Fibroblast of skin of right quadriceps (primary cell): ENCODE measurements at places on chromosomes 1 and 21.

DNA sequence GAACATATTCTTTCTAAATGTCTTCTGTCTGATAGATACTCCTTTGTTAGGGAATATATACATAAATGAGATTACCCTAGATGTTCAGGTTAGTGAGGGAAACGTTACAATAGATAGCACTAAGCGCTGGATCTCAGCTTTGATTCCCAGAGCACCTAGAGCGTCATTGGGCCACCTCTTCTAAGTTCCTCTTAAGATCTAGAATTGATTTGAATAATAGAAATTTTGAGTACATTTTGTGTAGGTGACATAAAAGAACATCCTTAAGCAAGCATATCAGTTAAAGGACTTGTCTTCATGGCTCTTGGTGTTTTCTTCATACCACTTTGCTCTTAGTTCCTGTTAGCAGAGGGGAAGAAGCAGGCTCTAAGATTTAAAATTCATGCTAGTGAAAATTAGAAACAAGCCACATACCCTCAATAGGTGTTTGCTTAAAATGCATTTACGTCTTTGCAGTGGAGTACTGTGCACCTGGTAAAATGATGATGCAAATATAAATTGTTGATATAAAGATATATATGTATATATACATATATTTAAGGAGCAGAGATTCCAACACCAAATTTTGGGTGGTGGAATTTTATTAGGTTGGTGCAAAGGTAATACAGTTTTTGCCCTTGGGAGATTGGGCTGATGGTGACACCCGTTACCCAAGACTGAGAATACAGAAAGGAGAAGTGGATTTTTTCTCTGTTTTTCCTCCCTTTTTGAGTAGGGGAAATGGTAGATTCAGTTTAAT is 47.1 kb downstream of the DYRK1A start:
- no peak for DNase-seq

- no peak for DNase-seq
Measured at GRCh38 chr1:2129256-2129943, 65.2 kb downstream of the FAAP20 start.

DNA sequence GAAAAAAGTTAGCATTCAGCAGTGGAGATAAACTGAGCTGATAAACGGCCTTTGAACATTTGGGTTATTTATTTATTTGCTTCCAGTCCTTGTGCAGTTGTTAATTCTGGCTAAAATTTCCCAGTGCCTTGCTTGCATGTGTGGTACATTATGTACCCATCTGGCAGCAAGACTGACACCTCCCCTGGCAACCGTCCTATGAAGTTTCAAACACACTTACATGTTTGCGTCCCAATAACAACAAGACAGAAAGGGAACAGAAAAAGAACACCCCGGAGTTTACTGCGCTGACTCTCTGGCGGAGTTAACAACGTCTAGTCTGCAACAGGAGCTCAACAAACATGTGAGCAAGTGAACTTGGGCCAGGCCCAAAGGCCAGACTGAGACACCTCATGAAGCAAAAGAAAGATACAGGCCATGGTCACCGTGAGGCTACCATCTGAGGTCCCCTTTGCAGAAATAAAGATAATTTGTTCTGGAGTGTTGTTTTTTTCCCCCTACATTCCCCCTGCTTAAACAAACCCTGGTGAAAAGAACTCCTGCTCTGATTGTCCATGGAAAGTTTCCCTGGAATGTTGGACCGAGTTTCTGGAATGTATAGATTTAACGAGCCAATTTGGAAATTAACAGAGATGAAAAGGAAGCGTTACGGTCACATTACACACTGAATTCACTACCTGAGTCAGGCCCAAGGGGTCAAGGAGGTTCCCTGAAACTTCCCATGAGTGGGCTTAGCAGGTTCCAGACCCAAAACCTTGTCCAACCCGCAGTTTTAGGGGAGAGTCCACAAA is 33.4 kb downstream of the TRABD2B start:
- peak; percentile 28 for DNase-seq

GRCh38 chr1:235710687-235711086 is 61.1 kb upstream of the GNG4 start:
- no peak for DNase-seq

GRCh38 chr1:233673947-233674431 is 60.1 kb downstream of the KCNK1 start:
- no peak for DNase-seq

- DNase-seq = no peak
Measured at GRCh38 chr1:225577241-225577640, 75.7 kb downstream of the ENAH start.

DNA sequence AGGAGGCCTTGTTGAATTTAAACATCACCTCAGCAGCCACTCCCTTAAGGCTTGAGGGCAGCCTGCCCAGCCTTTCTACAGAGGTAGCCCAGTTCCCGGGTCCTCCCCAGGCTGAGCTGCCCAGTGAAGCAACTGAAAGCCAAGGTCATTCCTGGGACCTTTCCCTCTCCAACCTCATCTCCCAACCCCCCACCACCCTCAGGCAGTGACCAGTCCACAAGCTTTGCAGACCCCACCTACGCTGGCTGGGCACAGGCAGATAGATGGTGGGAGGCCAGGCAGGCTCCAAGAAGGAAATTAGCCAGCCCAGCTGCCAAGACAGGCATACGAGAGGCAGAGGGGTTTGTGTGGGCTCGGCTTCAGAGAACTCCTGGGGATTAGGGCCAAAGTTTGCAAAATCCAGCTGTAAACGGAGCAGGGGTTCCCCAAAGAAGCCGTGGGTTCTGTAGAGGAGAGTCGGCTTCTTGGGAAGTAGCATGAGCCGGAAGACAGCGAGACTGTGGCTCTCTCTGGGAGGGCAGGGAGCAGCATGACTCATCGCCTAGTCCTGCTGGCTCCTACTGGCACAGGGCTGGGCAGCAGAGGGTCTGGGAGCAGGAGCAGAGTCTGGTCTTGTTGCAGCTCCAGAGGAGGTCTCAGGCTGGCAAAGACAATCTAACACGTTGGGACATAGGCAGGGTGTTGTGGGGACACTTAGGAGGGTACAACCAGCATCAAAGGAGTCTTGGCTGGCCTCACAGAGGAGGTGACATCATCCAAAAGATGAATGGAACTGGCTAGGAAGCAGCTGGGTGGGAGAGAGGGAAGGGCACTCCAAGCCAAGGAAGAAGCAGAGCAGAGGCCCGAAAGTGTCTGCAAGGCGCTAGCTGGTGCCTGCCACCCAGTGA is 2.8 kb upstream of the ZC3H12A start:
- DNase-seq = peak; percentile 79

GRCh38 chr21:26397545-26397944 is 175.5 kb downstream of the CYYR1 start:
- no peak for DNase-seq

DNA sequence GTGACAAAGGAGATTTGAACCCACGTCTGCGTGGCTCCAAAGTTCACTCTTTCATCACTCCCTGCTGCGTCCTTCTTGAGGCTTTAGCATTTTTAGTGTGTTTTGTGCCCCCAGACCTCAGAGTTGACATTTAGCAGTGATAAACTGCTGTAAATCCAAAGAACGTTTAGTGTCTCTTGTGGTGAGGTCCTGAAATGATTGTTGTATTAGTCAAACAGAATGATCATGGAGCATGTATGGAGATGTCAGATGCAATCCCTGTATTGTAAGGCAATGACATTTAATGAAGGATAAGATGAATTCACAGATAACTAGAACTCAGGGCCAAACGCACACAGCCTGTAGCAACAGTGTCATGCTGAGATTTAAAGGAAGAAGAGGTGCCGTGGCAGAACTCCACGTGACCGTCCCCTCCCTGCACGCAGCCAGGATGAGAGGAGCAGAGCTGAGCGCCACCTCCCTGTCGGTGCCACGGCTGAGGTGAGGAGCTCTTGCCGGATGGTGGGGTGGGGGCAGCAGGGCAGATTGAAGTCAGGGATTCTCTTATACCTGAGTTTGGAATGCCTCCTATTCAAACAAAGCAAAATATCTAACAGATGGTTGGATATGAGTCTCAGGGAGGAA is 30.1 kb downstream of the NTPCR start:
- DNase-seq = peak; percentile 58

GRCh38 chr21:15028186-15028585 is 36.6 kb downstream of the NRIP1 start:
- no peak for DNase-seq

- DNase-seq = no peak
Measured at GRCh38 chr21:36688324-36688723, 10.6 kb upstream of the SIM2 start.

- peak; percentile 11 for DNase-seq
Measured at GRCh38 chr1:98035602-98036002, 114.8 kb upstream of the DPYD start.

DNA sequence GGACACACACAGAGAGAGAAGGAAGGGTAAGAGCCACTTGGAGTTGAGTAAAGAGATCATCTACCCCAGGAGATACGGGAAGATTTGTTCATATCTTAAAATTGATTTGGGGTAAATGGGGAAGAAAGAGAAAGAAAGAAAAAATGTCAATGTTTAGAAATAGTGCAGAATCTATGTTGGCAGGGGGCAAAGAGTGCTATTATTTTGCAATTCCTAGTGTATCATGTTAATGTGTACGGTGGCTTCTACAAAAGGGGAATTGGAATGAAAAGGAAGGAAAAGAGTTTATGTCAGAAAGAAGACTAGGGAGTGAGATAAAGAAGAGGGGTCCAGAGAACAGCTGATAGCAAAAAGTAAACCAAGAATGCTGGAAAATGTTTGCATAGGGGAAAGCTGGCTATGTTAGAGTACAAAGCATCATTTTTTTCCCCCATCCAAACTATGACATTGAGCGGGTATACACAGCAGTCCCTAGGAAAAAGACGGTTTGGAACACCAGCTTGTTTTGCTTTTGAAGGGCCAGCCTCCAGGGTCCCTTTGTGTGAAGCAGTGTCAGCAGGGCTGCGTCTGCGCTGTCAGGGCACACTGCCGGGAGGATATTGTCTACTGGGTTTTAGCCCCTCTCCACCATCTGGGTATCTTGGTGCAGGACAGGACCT is 10.8 kb downstream of the LRRC8D start:
- no peak for DNase-seq

GRCh38 chr1:190001187-190001586 is 476.5 kb downstream of the BRINP3 start:
- peak; percentile 50 for DNase-seq

- no peak for DNase-seq
Measured at GRCh38 chr1:43781574-43781973, 74.2 kb downstream of the ST3GAL3 start.

- DNase-seq = no peak
Measured at GRCh38 chr1:2379733-2380404, 11.5 kb downstream of the MORN1 start.

DNA sequence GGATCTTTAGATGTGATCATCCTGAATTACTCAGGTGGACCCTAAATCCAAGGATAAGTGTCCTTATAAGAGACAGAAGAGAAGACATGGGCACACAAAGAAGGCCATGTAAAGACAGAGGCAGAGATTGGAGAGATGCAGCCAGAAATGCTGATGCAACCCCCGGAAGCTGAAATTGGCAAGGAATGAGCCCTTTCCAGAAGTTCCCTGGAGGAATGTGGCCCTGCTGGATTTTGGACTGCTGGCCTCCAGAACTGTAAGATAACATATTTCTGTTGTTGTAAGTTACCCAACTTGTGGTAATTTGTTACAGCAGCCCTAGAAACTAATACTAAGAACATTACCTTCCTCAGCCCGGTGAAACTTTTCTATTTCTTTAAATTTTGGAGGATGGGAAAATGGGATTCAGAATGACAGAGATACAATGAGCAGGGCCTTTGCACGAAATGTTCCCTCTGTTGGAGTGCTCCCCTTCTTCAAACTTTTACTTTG is 11.2 kb upstream of the PLPP3 start:
- DNase-seq = peak; percentile 45

- DNase-seq = no peak
Measured at GRCh38 chr1:182713939-182714338, 29.6 kb upstream of the RGS8 start.

- DNase-seq = peak; percentile 70
Measured at GRCh38 chr1:172951730-172952365, 98.9 kb downstream of the TNFSF18 start.

- no peak for DNase-seq
Measured at GRCh38 chr1:10525208-10525607, 50.5 kb downstream of the PEX14 start.

DNA sequence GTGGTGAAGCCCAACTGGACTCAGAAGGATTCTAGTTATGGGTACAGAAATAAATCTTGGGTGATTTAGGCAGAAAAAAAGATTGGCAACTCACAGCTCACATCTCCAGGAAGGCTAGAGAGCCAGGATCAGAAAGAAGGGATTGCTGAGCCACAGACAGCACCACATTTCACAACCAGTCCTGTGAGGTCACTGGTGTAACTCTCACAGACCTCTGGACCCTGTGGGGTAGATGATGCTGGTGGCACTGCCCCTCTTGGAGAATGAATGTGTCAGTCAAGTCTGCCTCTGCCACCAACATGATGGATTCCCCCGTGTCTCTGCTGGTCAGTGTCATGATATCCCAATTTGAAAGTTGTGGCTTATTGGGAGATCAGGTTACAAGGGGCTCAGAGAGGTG is 70.9 kb upstream of the HMCN1 start:
- DNase-seq = no peak
